ENCODE measurements at places on chromosomes 2 and 18. TPM values are rescaled to one million over a fixed set of nuclear protein-coding genes. Genes with fewer than 3 reads are reported as not detected.

The ARHGEF33 gene
- 0.05 TPM for total RNA-seq

GRCh38 chr2:233032551-233033320, at the start of gene NEU2:
Gene NEU2 (plus strand): TSS chr2:233032672. CDS start chr2:233032672, 0 bp downstream.
- no peaks in the 10 kb centered on the region for H3K36me3 ChIP-seq
- no peaks in the 10 kb centered on the region for H3K27me3 ChIP-seq
- H3K27ac ChIP-seq: no peak within 1 kb of the TSS
- H3K4me1 ChIP-seq: no peaks in the 10 kb centered on the region

GRCh38 chr18:28408528-28408927, 231.6 kb upstream of the CDH2 start:
- H3K36me3 ChIP-seq: no peaks in the 10 kb centered on the region
- no peak overlapping the region for H3K4me3 ChIP-seq
- no peaks in the 10 kb centered on the region for H3K4me1 ChIP-seq
- H3K27me3 ChIP-seq: no peaks in the 10 kb centered on the region
- DNase-seq: no peak

DNA sequence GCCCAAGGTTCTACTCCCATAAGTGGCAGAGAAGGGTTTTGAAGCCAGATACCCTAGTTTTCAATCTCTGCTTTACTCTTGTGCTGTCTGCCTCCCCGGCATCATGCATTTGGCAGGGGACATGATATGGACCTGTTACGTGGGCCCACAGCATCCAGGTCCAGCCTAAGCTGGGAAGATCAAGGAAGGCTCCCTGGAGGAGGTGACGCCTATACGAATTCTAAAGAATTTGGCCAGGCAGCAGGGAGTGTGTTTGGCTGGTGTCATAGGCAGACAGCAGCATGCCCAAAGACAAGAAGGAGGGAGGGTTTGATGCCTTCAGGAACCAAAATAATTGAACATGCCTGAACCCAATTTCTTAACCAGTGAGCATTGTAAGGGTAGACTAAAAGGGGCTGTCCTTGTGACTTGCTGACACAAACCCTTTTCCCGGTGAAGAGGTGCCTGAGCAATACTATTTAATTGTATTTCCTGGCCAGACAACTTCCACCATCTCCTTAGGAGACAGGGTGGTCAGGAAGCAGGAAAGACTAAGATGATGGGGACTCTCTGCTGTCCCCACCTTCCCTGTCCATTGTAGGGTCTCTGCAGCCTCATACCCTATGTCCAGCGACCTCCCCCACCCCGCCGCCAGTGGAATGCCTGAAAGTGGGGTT, 21.3 kb downstream of the NRP2 start:
- H3K36me3 ChIP-seq: no peaks in the 10 kb centered on the region
- H3K4me3 ChIP-seq: no peak overlapping the region
- no peak for DNase-seq
- no peaks in the 10 kb centered on the region for H3K27me3 ChIP-seq

The ADAM23 gene
- total RNA-seq: 0.17 TPM

DNA sequence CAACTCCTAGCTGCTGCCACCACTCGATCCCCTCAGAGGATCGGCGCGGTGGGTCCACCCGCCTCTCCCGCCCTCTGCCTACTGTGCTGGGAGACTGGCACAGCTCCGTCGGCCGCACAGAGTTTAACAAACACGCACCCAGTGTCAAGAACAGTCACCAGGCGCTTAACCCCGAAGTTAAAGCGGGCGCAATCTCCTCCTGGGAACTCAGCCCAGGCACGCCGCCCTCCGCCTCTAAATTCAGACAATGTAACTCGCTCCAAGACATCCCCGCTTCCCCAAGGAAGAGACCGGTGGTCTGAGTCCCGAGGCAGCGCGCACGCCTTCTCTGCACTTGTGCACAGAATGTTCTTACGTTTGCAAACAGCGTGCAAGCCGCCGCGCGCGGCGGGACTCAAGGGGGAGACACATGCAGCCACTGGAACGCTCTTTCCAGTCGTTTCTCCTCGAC, 533 bp downstream of the CXCR4 start:
- H3K36me3 ChIP-seq: no peaks in the 10 kb centered on the region
- DNase-seq: no peak
- H3K4me1 ChIP-seq: peaks cover 19% of the 10 kb centered on the region
- H3K4me3 ChIP-seq: peak overlapping the region; percentile 38

DNA sequence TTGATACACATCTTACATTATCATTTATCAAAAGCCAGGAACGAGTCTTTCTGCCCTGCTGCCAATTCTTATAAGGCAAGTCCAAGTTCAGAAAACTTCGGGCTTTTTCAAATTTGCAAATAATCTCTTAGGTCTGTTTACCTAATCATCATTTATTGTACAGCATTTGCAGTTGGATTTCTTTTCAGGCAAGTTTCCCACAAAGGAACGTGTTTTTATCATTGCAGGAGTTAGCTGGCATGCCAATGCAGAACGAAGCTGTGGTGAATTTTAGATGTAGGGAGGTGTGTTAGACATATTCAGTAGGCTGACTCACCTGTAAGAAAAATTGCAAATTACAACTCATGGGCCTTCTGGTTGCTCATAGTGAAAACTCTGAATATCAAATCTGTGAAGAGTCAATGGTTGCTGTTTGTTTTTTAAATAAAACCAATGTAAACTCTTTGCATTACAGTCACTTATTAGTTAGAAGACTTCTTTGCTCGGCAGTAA, 209.6 kb downstream of the SRBD1 start:
- no peak overlapping the region for H3K27ac ChIP-seq
- H3K4me1 ChIP-seq: no peaks in the 10 kb centered on the region
- no peak for DNase-seq
- H3K36me3 ChIP-seq: no peaks in the 10 kb centered on the region

- peak overlapping the region; percentile 73 for H3K4me3 ChIP-seq
- H3K4me1 ChIP-seq: peaks cover 20% of the 10 kb centered on the region
- peak; percentile 47 for DNase-seq
- H3K27me3 ChIP-seq: no peaks in the 10 kb centered on the region
- H3K27ac ChIP-seq: peak overlapping the region; percentile 85
These were observed 483 bp downstream of the OSBPL6 start for GRCh38 chr2:178194600-178195389.

GRCh38 chr18:58896268-58896667, 31.6 kb downstream of the ZNF532 start:
- peaks cover 2% of the 10 kb centered on the region for H3K4me1 ChIP-seq
- H3K27ac ChIP-seq: no peak overlapping the region
- no peaks in the 10 kb centered on the region for H3K27me3 ChIP-seq
- DNase-seq: no peak
- no peak overlapping the region for H3K4me3 ChIP-seq

The DUSP19 gene
- 2.2 TPM for total RNA-seq

The C2orf66 gene
- total RNA-seq: not detected

GRCh38 chr18:3498698-3499471, 48.9 kb downstream of the TGIF1 start:
- no peaks in the 10 kb centered on the region for H3K27me3 ChIP-seq
- DNase-seq: no peak
- no peak overlapping the region for H3K27ac ChIP-seq
- no peaks in the 10 kb centered on the region for H3K36me3 ChIP-seq

The SCLY gene
- total RNA-seq: 23.5 TPM

The UPP2 gene
- 0.51 TPM for total RNA-seq

The PID1 gene
- total RNA-seq: 52.0 TPM

The CEP76 gene
- 6.4 TPM for total RNA-seq

The EFEMP1 gene
- 0.65 TPM for total RNA-seq

GRCh38 chr18:77127769-77128671, 4.6 kb downstream of the MBP start:
- H3K27ac ChIP-seq: peak overlapping the region; percentile 96
- no peaks in the 10 kb centered on the region for H3K27me3 ChIP-seq
- peaks cover 5% of the 10 kb centered on the region for H3K4me1 ChIP-seq
- no peaks in the 10 kb centered on the region for H3K36me3 ChIP-seq

GRCh38 chr2:226609366-226609765, 190.3 kb downstream of the IRS1 start:
- no peak for DNase-seq
- no peaks in the 10 kb centered on the region for H3K27me3 ChIP-seq
- no peak overlapping the region for H3K27ac ChIP-seq
- no peaks in the 10 kb centered on the region for H3K36me3 ChIP-seq
- H3K4me1 ChIP-seq: no peaks in the 10 kb centered on the region

GRCh38 chr2:113148606-113149552, 21.5 kb downstream of the IL1RN start:
- no peak for DNase-seq
- H3K36me3 ChIP-seq: no peaks in the 10 kb centered on the region
- H3K27ac ChIP-seq: no peak overlapping the region
- no peak overlapping the region for H3K4me3 ChIP-seq
- H3K4me1 ChIP-seq: no peaks in the 10 kb centered on the region

The ATOH8 gene
- 0.33 TPM for total RNA-seq

The GREB1L gene
- 13.1 TPM for total RNA-seq

DNA sequence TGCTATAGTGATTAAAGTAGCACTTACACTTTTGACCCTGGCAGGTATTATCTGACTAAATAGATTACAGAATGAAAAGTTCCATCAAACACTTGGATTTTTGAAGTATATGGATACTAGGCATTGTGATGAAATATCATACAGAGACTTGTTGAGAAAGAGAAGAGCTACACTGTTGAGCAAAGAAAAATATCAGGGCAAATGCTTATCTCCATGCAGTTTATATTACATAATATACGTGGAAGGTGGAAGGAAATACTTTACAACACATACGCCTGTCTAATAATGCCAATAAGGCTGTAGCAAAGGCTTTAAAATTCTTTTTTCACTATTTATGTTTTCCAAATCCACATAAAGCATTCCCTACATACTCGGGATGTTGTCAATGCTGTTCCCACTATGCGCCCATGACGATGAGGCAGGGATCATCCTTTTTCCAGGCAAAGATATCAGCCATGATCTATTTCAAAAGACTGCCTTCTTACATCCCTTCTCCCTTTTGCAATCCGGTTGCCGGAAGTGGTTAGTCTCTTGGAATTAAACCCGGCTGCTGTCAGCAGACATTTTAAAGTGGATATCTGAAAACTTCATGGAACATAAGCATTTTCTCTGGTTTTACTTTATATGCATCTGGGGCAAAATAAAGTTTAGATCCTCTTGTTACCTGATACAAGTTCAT, 92.6 kb upstream of the ITGA4 start:
- no peaks in the 10 kb centered on the region for H3K4me1 ChIP-seq
- no peaks in the 10 kb centered on the region for H3K27me3 ChIP-seq
- no peaks in the 10 kb centered on the region for H3K36me3 ChIP-seq
- DNase-seq: no peak
- no peak overlapping the region for H3K27ac ChIP-seq

The FAM237A gene
- total RNA-seq: not detected

DNA sequence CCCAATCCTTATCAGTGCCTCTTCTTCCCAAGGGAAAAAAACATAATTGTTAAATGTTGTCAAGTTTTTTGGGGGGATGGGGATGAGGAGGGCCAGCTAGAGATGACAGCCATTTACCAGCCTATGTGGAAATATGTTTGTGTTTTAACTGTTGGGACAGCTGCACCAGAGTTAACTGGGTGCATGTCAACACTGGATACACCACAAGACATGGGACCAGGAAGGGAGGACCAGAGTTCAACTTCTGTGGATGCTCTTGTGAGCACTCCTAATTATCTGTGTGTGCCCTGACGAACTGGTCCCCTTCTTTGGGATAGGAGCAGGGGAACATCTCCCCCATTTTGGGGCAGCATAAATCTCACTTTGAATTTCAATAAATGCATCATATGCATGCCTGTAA, 66.1 kb upstream of the FZD5 start:
- H3K27me3 ChIP-seq: no peaks in the 10 kb centered on the region
- H3K4me3 ChIP-seq: no peak overlapping the region
- H3K27ac ChIP-seq: no peak overlapping the region
- no peak for DNase-seq
- peaks cover 2% of the 10 kb centered on the region for H3K36me3 ChIP-seq

DNA sequence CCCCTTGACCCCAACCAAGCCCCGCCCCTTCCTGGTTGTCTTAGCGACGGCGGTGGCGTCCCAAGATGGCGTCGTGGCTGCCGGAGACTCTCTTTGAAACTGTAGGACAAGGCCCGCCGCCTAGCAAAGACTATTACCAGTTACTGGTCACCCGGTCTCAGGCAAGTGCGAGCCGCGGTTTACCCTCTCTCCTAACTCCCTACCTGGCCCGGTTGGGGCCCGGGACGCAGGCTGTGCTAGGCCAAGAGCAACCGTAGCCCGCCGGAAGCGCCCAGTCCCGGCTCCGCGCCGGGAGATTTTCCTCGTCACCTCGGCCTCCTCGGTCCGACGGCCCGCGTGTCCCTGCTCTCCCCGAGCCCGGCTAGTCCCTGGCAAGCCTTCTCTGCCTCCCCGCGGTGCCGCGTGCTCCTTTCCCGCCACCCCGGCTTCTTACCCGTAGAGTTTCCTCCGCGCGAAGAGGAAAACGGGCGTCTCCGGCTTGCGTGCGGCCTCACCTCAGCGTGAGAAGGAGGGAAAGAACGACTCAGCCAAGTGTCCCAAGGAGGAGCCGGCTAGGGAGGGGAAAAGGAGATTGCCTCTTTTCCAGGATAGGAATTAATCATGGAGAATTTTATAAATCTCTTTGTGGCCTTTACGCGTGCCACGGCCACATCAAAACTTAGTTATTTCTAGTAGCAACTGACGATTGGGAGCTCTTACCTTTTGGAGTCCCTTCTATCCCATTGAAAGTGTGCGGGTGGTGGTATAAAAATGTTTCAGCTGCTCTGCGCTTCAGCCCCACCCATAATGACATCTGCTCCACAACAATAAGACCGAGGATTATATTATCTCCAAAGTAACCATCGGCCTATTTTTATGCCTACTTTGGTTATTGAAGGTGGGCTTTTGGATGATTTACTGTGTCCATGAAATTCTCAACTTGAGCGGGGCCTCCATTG, at the start of gene FBXO36:
FBXO36 (plus strand) TSS at position 55 of the 938 bp plus-strand sequence; CDS start at position 66, 11 bp downstream.
- no peaks in the 10 kb centered on the region for H3K4me1 ChIP-seq
- H3K27me3 ChIP-seq: no peaks in the 10 kb centered on the region
- peak; percentile 95 for DNase-seq
- H3K36me3 ChIP-seq: no peaks in the 10 kb centered on the region

- no peak for DNase-seq
- H3K27ac ChIP-seq: no peak overlapping the region
- H3K4me3 ChIP-seq: no peak overlapping the region
- H3K36me3 ChIP-seq: no peaks in the 10 kb centered on the region
- H3K4me1 ChIP-seq: no peaks in the 10 kb centered on the region
- H3K27me3 ChIP-seq: no peaks in the 10 kb centered on the region
These were observed 45.8 kb downstream of the CYBRD1 start for GRCh38 chr2:171568089-171568488.

- peaks cover 9% of the 10 kb centered on the region for H3K27me3 ChIP-seq
- no peak for DNase-seq
- H3K27ac ChIP-seq: no peak overlapping the region
- no peaks in the 10 kb centered on the region for H3K4me1 ChIP-seq
These were observed 23.3 kb upstream of the SIX3 start for GRCh38 chr2:44918095-44918775.

DNA sequence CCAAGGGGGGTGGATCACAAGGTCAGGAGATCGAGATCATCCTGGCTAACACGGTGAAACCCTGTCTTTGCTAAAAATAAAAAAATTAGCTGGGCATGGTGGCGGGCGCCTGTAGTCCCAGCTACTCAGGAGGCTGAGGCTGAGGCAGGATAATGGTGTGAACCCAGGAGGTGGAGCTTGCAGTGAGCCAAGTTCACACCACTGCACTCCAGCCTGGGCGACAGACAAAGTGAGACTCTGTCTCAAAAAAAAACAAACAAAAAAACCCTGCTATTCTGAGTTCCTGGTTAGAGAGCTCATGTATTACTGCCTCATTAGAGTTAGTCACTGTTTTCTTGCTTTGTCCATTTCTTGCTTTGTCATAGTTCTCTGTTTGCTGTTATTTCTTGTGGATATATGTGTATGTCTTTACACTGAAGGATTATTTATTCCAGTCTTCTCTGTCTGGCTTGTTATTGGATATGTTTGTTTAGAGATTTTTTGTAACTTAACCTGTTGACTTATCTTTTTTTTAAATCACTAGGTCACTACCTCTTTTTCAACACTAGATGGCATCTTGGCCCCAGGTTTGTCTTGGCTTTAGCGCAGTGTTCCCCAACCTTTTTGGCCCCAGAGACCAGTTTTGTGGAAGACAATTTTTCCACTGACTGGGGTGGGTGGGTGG, 17.0 kb downstream of the TTLL4 start:
- no peak overlapping the region for H3K27ac ChIP-seq
- no peak overlapping the region for H3K4me3 ChIP-seq
- peaks cover 12% of the 10 kb centered on the region for H3K4me1 ChIP-seq
- no peaks in the 10 kb centered on the region for H3K27me3 ChIP-seq
